ENCODE measurements at places on chromosomes 12 and 14.

- DNase-seq: no peak
Observed at GRCh38 chr12:49243631-49244030, 21.3 kb upstream of the TUBA1C start.

DNA sequence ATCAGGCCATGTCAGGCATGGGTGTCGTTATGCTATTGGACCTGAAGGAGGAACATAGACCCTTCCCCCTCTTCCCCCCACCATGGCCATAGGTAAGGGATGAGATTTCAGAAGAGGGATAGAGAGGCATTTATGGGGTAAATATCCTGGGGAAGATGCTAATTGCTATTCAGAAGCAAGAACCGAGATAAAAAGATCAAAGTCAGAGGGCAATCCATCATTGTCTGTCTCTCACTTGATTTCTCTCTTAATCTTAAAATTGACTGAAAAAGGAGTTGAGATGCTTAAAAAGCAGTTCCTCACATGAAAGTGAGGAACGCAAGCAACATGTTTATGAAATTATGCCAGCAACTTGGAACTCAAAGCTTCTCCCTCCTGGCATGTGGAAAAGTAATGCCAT is 212.0 kb downstream of the RPAP3 start:
- DNase-seq: no peak

- DNase-seq: no peak
Observed at GRCh38 chr12:77005611-77006098, 59.7 kb downstream of the E2F7 start.

DNA sequence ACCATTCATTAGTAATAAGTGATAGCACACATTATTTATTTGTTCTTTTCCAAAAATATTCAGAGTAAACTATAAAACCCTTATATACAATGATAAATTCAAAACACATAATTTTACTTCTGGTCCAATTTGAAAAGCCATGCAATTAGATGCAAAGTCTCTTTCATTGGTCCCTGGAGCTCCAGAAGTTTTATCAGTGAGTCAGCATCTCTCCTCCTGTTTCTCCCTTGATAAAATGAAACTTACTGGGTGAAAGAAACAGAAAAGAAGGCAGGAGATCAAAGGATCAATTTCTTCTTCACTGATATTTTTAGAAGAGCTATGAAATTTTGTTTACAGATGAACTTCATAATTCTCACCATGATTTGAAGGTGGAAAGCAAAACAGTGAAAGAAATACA is 47.5 kb downstream of the IFNG start:
- no peak for DNase-seq

DNA sequence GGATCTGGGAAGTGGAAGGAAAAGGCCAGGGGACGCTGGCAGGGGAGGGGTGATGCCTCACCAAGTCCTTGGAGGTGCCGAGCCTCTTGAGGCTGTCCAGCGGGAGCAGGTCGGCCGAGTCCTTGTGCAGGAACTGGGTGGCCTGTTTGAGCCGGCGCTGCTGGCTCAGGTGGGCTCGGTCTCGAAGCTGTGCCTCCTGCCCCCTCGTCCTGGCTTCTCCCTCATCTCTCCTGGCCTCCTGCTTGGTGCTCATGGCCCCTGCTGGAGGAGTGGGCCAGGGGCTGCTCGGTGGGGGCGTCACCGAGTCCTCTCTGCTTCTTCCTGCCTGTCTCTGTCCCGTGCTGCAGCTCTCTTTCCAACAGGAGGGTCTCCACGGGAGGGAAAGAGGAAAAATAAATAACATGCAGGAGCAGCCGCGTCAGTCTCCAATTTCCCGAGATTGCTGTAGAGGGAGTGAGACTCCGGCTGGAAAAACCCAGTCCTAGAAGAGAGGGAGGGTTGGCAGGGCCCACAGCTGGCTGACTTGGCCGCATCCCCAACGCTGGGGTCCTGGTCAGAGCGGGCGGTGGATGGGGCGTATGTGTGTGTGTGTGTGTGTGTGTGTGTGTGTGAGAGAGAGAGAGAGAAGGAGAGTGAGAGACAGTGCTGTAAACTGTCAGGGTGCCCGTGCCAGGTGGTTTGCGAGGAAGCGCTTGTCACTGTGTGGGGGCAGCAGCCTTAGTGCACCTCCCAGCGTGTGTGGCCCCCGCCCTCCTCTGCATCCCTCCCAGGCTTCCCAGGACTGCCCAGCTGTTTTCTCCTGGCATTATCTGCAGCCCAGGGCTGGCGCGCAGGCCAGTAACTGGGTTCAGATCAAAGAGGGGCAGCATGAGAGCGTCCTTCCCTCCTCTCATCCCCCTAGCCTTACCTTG is at the start of gene NRIP2:
TSS of gene NRIP2 (minus strand) at position 455 of the 911 bp plus-strand sequence. CDS start at position 403, 52 bp downstream.
- peak; percentile 64 for DNase-seq

DNA sequence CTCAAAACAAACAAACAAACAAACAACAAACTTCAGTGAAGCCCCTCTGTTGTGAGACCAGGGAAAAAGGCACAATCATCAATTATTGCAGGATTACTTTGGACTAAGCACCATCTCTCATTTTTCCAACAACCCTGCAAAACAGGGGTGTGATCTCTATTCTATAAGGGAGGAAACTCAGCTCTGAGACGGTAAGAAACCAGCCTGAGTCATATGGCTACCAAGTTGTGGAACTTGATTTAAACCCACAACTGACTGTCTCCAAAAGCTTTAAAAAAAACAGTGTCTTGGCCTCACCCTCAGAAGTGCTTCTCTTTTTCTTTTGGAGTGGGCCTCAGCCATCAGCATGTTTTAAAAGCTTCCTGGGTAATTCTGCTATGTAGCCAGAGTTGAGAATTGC is 49.8 kb downstream of the RIN3 start:
- no peak for DNase-seq

DNA sequence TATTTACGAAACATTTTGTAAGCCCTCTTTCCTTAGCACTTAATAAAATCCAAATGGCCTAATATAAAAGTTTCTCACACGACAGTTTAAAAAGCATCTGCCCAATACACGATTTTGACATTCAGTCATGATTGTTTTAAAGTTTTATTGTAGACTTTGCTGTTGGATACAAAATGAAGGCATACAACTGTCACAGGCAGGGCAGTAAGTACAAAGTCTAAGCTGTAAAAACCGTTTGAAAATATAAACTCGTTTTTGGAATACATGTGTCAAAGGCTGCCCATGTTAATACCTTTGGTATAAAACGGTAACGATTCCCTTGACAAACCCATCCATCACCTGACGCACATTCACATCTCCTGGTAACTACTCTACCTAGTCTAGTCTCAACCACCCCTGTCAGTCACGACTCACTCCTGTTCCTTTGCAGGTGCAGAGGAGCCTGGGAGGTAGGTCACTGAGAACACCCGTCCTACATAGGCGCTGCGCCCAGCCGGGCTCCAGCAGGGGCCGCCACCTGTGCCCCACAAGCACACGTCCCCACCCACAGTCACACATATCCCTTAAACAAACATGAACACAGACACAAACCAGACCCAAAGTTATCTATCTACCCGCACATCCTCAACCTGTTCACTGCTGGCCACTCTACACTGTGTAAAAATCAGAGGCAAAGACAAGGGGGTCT is 27.1 kb downstream of the KCTD10 start:
- DNase-seq: no peak

GRCh38 chr14:35855876-35856481 is 29.8 kb downstream of the BRMS1L start:
- DNase-seq: no peak

- no peak for DNase-seq
Observed at GRCh38 chr12:49131894-49132461, 783 bp upstream of the TUBA1B start.

GRCh38 chr12:6328945-6329702 is 12.8 kb downstream of the TNFRSF1A start:
- DNase-seq: no peak

DNA sequence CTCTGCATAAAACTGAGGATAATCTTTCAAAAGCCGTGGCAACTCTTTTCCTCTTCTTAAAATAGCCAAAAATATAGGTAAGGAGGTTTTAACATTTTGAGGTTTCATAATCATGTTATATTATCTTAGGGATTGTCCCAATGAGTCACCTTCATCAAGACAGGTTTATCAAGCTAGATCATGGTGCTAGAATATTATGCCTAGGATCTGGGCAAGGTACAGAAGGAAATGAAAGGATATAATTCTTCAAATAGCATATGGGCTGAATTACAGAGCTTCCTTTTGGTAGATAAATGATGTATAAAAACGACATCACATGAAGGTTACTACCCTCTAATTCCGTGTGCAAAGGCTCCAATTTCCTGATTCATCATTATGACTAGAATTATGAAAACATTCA is 28.6 kb upstream of the TBC1D15 start:
- no peak for DNase-seq

- DNase-seq: no peak
Observed at GRCh38 chr12:78149459-78149858, 318.8 kb downstream of the NAV3 start.

DNA sequence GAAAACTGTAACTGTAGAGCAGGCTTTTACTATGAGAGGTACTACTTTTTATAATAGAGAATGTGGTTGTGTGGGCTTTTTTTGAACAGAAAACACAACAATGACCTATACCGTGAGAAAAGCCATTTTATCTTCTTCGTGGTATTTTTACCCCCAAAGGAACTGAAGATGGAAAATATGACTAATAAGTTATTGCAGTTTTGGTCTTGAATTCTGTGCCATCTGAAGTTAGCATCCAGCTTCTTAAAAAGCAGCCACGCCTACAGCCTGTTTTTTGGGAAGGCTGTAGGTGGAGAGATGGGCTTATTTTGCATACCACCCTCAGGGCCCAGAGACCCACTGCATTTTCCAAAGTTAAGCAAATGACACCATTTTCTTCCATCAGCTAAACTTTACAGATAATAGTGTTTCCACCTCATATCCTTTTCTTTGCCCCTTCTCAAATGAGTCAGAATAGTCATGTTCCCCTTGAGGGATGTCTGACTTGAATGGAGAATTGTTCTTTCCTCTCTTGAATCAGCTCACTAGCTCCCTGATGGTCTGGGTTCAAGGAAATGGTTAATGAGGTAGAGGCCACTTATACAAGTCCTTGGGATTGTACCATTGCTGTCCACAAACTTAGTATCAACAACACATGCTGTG is 53.0 kb downstream of the TBC1D30 start:
- DNase-seq: no peak

GRCh38 chr14:88950069-88950468 is 125.6 kb downstream of the TTC8 start:
- no peak for DNase-seq

DNA sequence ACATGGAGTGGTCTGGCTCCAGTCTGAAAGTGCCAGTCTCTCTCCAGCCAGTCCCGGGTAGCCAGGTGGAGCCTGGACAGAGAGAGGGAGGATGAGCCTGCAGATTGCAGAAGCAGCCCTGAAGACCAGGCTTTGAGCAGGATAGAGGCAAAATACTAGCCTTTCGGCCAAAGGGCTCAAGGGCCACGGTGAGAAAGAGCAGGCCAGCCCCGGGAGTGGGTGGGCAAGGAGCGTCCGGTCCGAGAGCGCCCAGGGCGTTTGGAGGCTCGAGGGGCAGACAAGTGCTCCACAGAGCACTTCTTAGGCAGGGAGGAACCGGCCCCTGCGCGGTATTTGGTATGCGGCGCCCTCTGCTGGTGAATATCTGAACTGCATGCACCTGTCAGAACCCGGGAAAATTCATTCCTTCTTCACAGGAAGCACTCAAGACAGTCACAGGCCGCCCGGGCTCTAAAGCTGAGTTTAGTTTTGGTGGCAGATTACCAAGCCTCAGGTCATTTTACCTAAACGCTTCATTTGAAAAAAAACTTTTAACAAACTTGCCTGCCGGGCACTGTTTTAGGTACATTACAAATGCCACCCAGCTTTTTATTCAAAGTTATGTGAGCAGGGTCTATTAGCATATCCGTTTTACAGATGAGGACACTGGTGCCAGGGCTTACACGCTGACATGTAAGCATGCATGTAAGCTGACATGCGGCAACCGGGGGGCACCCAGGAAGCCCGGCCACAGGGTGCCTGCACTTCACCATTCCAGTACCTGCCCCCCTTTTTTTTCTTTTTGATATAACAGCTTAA is 21.0 kb upstream of the PSMC1 start:
- peak; percentile 30 for DNase-seq

GRCh38 chr12:50182461-50182860 is 15.3 kb upstream of the CERS5 start:
- no peak for DNase-seq

DNA sequence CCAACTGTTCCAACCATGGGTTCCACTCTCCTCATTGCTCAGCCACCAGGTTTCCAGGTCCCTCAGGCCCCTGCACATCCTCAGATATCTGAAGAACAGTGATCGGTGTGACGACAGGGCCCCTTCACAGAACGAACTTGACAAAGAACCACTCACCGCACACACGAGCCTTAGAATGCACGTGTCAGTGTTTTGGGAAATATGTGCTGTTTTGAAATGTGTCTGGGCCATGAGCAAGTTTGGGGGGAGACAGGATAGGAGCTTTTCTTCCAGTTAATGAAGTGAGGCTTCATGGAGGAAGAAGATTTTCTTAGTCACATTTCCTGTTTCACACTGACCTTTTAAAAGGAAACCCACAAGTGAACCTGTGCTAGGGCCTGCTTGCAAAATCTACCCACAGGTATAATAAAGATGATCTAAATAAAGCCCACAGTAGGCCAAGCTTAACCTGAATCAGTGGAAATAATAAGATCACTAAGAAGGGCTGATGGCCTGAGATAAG is 58.6 kb downstream of the ZFP36L1 start:
- no peak for DNase-seq

DNA sequence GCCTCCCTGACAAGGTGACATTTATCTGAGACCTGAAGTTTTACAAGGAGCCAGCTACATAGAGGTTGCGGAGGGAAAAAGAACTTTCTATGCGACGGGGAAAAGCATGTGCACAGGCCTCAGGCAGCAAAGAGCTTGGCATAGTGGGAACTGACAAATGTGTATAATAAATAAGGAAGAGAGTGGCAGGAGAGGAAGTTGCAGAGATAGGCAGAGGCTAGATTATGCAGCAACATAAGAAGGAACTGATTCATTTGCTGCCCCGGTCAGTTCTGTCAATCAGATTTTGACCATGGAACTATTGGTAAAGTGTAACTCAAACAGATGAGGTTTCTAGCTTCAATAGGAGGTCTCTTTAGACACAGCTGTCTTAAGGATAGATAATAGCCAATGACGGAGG is 33.7 kb upstream of the RIC8B start:
- DNase-seq: no peak

- DNase-seq: no peak
Observed at GRCh38 chr12:31007636-31008175, 66.0 kb upstream of the DDX11 start.

DNA sequence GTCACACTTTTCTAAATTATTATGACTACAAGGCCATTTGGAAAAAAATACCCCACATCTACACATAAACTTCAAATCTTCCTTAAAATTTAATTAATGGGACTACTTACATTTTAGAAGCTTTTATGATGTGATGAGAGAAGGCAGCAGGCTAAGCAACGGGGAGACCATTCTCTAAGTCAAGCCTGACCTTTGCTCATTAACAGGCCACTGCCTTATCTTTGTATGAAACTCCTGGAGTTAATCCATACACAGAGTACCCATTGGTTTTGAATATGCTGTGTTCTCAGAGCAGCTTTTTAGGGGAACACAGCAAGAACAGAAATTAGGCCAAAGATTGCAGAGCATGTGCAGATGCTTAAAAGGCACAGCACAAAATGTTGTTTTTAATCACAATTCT is 35.5 kb upstream of the LRIG3 start:
- no peak for DNase-seq

Measured in hippocampal formation (tissue), 2 donors.